ENCODE measurements at places on chromosomes 2 and 18.

- no peak for DNase-seq
Measured at GRCh38 chr18:32483002-32483401, 12.3 kb upstream of the GAREM1 start.

DNA sequence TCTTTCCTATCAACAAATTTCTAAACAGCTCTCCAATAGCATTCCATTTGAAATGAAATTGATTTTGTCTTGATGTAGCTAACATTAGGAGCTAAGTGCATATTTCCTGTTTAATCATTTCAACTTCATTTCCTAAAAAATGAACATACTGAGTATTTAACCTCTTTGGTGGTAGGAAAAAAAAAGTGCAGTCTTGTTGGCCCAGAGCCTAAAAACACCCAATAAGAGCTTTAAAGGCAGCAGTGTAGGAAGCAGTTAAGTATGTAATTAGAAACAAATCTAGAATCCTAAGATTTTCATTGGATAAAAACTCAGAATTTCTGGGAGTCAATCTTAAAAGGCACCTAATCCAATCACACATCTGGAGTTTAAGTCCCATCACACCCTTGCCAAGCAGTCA, 71.0 kb upstream of the RBMS1 start:
- DNase-seq: no peak

DNA sequence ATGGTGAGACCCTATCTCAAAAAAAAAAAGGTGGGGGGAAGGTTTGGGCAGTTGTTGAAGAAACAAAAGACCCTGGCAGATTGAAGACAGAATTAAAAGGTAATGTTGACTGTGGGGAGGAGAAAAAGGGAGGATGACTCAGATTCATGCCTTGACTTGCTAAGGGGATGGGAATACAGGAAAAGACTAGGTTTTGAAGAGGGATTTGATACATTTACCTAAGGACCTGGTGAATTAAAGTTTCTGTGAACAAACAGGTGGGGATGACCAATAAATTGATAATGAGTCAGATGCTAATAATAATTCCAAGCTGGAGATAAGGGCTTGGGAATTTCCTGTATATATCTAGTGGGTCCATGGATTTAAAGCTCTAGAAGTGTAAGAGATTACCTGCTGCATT, 27.6 kb downstream of the TTR start:
- DNase-seq: no peak

GRCh38 chr2:46434851-46435273, 44.5 kb upstream of the TMEM247 start:
- no peak for DNase-seq

DNA sequence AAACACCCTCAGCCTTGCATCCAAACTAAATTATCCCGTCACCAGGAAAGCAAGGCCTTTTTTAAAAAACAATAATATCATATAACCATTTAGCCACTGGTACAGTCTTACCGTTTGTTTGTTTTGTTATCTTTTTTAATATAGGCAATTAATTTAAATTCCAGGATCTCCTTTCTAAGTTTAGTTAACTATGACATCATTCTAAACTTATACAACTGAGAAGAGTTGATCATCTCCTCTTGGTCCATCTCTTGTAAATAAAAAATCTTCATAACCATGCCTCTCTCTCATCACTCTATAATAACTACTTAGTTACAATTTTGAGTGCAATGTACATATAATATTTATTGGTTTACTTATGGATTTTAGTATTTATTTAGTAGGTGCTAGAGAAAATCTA, 46.2 kb downstream of the RND3 start:
- no peak for DNase-seq

GRCh38 chr18:5447442-5447841, 96.4 kb downstream of the EPB41L3 start:
- no peak for DNase-seq

DNA sequence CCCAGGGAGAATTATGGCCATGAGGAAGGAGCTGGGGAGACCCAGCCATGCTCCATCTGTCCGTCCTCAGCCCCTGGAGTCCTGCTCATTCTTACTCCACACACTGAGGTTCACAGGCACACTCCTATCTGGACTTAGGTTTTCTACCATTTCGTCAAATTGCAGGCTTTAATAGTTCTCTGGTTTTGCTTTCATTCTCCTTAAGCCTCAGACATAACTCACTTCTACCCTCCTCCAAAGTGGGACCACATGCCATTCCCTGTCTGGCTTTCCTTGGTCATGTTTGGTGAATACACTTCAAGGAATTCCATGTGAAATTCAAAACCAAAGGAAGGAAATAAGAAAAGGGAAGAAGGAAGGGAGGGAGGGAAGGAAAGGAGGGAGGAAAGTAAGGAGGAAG, 115.7 kb downstream of the CMPK2 start:
- no peak for DNase-seq

- no peak for DNase-seq
Measured at GRCh38 chr2:3266925-3267867, 110.4 kb downstream of the EIPR1 start.

DNA sequence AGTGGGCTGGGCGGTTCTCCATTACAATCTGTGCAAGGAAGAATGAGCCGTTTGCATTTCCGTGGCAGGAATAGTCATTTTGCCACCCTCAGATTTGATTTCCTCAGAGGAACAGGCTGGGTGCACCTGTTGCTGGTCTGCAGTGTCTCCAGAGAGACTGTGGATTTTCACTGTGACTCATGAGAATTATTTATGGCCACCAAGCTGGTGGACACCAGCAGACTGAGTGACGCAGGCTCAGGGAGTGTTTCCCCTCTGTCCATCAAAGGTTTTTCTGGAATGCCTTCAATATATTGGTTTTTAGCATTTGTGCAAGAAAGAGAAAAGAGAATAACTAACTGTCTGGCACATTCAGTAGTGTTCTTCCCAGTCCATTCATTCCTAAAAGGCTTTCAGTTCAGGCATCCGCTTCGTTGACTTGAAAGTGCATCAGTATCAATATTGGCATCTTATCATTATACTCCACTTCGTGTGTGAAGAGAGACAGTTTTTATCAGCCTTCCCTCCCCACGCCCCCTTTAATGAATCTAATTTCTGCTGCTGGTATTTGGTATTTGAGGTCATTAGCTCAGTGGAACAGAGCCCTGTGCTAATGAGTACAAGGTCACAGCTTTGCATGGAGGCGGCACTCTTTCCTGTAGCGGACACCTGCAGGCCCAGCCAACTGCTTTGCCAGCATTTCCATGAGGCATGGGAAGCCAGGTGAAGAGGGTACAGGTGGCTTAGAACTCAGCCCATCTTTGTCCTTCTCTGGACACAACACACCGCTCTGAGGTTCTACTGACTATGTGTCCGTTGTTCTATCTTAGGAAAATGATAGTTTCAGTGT, 39.9 kb downstream of the PRKCE start:
- no peak for DNase-seq

GRCh38 chr18:2087877-2088673, 483.2 kb downstream of the METTL4 start:
- DNase-seq: no peak

GRCh38 chr2:198913394-198914152, 544.2 kb downstream of the SATB2 start:
- DNase-seq: peak; percentile 49

- no peak for DNase-seq
Measured at GRCh38 chr2:53652131-53652530, 115.5 kb upstream of the CHAC2 start.

GRCh38 chr18:68262690-68263294, 452.1 kb downstream of the TMX3 start:
- no peak for DNase-seq

GRCh38 chr2:132733094-132733493, 63.1 kb upstream of the LYPD1 start:
- no peak for DNase-seq

GRCh38 chr2:81895620-81896250, 1591.2 kb upstream of the LRRTM1 start:
- no peak for DNase-seq

- no peak for DNase-seq
Measured at GRCh38 chr2:224925810-224926100, 116.5 kb downstream of the DOCK10 start.

- DNase-seq: no peak
Measured at GRCh38 chr2:60247471-60247870, 306.0 kb downstream of the BCL11A start.
